ENCODE measurements at places on chromosomes 11 and 22.

DNA sequence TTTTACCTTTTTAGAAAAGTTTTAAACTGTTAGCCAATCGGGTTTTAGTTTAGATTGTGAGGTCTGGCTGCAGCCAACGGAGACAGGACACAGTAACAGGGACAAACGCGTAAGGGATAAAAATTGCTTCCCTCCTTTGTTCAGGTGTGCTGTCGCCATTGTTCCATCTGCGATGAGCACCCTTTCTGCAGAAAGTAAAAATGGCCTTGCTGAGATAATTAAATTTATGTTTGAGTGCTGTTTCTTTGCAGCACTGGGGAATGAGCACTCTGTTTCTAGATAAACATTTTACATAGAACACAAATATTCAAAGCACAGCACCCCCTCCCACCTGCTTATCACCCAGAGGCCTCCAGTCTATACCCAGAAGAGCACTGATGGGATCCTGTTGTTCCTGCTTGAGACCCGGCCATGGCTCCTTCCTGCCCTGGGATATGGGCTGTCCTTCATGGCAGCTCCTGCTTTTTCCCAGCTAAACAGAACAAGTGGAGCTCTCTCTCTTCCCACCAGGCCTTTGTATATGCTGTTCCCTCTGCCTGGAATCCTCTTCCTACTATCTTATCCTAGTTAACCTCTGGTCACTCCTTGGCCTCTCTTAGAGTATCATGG is 34.3 kb upstream of the CELSR1 start:
- DNase-seq, result no peak

GRCh38 chr11:2549876-2550605 is 105.2 kb downstream of the KCNQ1 start:
- no peak for DNase-seq

DNA sequence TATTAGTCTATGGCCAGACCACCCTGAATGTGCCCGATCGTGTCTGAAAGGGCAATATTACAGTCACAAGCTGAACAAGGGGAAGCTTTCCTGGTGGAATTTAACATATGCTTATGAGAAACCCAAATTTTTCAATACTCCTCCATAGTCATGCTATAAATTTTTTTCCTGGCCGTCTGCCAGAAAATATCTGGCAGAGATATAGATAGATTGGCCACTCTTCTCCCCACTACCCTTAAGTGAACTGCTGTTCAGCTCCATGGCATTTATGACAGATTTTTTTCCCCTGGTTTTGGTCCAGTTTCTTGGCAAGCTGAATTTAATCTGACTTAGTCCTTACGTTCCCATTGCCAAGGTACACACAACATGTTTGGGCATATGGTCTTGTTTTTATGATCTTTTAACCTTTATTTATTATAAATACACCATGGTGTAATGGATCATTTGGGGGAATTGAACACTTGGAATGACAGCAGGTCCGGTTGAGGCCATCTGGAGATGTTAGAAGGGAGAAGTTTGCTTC is 328.5 kb downstream of the CNTN5 start:
- DNase-seq, result no peak

DNA sequence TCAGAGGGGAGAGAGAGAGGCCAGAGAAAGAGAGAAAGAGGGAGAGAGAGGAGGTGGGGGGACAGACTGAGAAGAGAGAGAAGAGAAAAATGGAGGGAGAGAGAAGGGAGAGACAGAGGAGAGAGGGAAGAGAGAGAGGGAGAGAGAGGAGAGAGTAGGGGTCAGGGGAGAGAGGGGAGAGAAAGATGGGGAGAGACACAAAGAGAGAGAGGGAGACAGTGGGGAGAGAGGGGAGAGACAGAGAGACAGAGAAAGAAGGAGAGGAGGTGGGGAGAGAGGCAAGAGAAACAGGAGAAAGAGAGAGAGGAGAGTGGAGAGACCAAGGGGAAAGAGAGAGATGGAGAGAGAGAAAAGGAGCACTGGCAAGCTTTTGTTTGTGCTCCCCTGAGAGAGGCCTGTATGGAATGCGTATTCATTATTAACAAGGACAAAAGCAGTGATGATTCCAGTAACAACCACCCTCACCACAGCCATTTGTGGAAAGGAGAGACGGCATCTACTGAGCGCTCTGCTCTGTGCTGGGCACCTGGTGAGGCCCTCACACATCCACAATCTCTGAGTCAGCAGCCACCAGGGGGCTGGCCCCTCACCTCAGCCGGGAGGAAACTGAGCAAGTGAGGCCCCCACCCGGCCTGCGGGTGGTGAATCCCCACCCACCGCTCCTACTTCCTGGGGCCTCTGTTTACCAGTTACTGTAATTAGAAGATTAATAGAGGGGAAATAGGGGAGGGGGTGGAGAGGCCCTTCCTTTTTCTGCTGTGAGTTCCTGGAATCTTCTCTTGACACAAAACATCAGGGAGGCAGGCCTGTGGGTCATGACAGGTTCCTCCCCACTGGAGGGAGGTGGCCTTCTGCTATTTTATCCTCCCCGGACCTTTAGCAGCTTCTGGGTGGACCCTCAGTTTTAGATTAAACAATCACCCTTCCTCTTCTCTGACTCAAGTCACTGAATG is 14.6 kb upstream of the MIAT start:
- peak; percentile 65 for DNase-seq

- DNase-seq, result no peak
These were observed 185.3 kb upstream of the ISX start for GRCh38 chr22:34880662-34881061.

GRCh38 chr22:45246060-45246985 is 5.6 kb upstream of the KIAA0930 start:
- DNase-seq, result no peak

All from GM12865 (cell line).